ENCODE measurements at places on chromosomes 7 and 10.
A peak's percentile ranks its signal among the peaks of the same experiment; 100 is the strongest.

- DNase-seq: no peak
Measured at GRCh38 chr7:150950496-150951180, 27.5 kb downstream of the KCNH2 start.

- DNase-seq: no peak
Measured at GRCh38 chr7:100465299-100465698, 1.2 kb upstream of the SPACDR start.

DNA sequence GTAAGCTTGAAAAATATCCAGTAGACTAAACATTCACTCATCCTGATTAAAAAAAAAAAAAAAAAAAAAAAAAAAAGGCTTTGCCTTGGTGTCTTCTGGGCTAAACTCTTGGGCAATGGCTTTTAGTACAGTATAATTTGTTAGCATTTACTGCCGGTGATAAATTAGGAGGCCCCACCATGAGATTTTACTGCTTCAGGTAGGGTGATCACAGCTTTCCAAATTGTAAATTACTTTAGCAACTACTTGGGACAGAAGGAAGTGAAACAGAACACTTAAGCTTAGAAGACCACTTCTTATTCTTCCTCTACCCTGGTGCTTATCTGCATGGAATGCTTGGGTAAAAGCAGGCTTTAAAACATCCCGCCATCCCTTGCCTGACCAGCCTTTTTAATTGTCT lies 152.1 kb downstream of the HIBADH start:
- no peak for DNase-seq

- no peak for DNase-seq
Measured at GRCh38 chr7:47584536-47584895, 2.6 kb upstream of the TNS3 start.

- no peak for DNase-seq
Measured at GRCh38 chr7:26987338-26987737, 108.5 kb downstream of the HOXA1 start.

GRCh38 chr7:143296686-143297085 lies 8.5 kb downstream of the CASP2 start:
- DNase-seq: no peak

DNA sequence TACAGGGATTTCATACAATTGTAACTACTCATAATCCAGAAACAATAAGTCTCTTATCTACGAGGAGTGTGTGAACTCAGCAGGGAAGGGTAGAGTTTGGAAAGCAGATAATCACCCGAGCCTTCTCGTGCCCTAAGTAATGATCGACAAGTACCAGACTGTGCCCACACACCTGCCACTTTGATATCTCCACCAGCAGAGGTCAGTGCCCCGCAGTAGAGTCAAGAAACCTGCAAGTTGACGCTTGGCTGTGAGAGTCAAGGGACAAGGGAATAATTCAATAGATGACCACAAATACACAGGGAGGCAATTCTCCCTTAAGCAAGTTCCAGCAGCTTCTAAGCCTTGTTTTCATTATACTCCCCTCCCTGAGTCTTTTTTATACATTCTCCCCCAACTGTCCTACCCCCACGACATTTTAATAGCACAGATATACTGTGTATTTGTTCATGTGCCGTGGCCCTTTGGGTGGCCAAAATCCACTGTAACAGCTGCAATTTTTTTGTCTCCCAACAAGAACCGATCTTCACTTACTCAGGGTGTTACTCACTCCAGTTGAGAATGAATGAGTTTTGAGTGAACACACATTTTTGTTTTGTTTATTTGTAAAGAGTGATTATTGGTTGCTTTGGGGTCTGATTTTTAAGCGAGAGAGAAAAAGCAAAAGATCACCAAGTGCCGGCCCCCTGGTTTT lies 106.9 kb upstream of the RHEB start:
- peak; percentile 68 for DNase-seq

Measured in epithelial cell of esophagus (primary cell).